ENCODE measurements at places on chromosomes 2 and 18.
A peak's percentile ranks its signal among the peaks of the same experiment; 100 is the strongest.

DNA sequence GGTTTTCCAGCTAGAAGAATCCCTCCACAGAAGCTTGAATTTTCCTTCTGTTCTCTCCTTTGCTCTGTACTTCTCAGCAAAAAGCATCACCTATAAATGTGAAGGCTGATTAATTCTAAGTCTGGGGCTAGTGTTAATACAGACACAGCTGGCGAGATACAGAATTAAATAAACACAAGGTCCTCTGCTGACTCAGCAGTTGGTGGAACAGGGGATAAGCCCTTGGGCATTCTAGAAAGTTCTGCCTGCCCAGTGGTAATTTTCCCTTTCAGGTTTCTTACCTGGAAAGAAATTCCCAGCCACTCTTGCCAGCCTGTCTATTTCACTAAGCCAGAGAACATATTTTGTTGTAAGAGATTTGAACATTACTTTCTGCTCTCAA, 175.3 kb upstream of the MSH6 start:
- DNase-seq: no peak

DNA sequence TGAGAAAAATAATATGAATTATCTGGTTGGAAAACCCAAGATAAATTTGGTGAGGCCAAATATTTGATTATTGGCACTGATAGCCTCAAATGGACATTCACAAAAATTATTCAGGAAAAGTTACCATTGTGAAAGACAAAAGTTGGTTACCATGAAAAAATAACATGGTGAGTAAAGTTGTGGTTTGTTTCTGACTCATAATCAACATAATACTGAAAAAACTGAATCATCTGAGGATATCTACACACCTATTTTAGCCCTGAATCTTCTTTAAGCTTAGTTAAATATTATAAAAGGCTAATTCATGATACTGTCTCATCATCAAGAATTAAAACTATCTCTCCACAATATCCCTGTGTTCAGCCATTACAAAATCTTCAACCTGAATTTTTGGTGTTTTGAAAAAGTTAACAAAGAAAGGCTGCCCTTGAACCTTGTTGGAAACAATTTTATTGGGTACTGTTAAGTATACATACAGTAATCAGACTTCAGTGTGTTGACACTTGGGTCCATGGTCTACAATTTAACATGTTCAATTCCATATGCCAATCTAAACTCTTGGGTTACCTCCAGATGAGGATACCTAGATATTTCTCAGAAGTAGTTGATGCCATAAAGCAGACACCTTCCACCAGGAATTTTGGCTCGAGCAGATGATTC, 607.5 kb upstream of the SLC39A10 start:
- DNase-seq: no peak

DNA sequence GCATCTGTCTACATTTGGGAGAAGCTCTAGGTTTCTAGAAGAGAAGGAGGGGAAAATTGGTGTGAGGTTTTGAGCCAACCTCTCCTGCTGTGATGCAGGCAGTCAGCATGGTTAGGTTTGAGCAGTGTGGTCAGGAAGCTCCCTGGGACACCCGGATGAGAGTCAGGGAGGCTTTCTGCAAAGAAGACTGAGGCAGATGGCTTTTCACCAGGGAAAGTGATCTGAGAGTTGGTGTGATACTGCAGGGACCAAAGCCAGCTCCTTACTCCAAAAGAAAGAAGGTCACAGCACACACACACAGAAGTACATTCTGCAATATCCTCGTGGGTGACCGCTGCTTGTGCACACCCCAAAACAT, 75.8 kb upstream of the BCL11A start:
- no peak for DNase-seq

- DNase-seq: no peak
Measured at GRCh38 chr2:38702413-38702812, 36.5 kb downstream of the GALM start.

DNA sequence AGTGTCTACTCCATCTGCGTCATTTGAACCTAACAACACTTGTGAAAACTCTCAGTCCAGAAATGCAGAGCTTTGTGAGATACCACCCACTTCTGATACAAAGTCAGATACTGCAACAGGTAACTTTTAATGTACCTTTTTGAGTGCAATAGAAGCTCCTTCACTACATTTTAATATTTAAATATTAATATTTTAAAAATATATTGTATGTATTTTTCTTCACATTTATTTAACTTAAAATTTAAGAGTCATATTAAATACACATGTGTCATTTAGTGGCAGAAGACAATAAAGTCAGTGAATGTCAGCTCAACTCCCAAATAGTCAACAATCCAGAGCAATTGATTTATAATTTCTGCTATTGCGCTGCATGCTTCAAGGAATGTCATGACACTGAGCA, 13.9 kb downstream of the UBXN4 start:
- no peak for DNase-seq

GRCh38 chr2:223465793-223466192, 136.4 kb downstream of the SCG2 start:
- no peak for DNase-seq

DNA sequence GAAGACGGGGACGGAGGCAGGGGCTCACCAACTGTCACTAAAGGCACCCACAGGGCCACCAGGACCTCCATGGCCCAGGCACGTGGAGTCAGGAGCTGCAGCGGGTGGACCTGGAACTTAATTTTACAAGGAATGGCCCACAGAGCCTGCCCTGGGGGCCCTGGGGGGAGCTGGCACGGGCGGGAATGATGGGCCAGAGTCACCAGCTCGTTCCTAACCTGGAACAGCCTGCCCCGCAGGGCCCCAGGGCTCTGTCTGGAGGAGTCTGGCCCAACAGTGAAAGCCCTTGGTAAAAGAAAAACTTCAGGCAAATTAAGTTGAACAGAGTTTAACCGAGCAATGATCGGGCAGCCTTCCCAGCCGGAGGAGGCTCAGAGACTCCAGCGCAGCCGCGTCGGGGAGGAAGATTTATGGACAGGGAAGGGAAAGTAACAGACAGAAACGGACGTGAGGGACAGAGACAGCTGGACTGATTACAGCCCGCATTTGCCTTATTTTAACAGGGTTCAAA, 118.4 kb upstream of the TMEM18 start:
- DNase-seq: no peak

GRCh38 chr2:62287899-62288880, 92.3 kb downstream of the B3GNT2 start:
- DNase-seq: no peak

DNA sequence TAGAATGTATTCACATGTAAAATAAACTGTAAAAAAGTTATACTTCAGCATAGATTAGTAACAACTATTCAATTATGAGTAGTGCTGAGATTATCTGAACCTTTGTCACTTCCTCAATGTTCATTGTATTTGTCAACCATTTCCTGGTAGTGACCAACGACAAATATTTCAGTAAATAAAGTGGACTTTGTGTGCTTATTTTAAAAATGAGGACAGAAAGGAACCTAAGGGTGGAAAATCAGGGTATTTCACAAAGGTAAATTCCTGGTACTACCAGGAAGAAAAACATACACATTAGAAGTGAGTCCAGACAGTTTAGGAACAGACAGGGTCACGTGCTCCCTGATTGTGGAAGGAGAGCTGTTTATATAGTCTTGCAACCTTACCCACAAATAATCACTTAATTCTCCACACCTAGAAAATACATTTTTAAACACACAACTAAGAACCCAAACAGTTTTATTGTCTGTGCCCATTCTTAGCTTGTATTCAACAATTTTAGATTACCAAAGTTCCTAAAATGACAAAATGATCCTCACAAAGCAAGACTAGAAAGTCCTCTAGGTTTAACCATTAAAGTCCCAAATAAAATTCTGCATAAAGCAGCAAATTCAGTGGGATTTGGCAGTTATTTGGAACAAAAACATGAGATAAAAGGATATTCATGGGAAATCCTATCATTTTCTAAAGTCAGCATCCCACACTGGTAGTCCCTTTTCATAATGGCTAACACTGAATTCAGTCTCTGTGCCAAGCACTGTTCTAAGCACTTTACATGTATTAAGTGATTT, 28.2 kb downstream of the PELI1 start:
- no peak for DNase-seq

DNA sequence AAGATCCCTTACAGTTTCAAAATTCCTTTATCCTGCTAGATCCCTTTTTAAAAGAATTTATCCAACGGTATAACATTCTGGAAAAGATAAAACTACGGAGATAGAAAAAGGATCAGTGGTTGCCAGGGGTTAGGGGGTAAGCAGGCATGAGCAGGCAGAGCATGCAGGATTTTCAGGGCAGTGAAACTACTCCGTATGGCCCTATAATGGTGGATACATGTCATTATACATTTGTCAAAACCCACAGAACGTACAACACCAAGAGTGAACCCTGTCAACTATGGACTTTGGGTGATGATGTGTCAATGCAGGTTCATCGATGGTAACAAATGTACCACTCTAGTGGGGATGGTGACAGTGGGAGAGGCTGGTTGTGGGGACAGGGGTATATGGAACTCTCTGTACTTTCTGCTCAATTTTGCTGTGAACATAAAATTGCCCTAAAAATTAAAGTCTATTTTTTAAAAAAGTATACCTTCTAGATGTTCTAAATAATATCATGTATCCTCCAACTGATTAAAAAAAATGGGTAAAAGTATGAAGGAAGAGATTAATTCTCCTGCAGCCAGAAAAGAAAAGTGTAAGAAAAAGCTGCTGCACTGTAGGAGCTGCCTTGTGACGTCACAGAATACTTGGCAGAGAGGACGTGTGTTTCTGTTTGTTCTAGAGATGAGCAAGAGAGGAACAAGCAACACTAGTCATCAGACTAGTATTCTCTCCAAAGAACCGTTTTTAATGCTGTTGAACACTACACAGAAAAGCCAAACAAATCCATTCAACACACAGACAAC, 23.6 kb downstream of the ANKRD44 start:
- peak; percentile 51 for DNase-seq

DNA sequence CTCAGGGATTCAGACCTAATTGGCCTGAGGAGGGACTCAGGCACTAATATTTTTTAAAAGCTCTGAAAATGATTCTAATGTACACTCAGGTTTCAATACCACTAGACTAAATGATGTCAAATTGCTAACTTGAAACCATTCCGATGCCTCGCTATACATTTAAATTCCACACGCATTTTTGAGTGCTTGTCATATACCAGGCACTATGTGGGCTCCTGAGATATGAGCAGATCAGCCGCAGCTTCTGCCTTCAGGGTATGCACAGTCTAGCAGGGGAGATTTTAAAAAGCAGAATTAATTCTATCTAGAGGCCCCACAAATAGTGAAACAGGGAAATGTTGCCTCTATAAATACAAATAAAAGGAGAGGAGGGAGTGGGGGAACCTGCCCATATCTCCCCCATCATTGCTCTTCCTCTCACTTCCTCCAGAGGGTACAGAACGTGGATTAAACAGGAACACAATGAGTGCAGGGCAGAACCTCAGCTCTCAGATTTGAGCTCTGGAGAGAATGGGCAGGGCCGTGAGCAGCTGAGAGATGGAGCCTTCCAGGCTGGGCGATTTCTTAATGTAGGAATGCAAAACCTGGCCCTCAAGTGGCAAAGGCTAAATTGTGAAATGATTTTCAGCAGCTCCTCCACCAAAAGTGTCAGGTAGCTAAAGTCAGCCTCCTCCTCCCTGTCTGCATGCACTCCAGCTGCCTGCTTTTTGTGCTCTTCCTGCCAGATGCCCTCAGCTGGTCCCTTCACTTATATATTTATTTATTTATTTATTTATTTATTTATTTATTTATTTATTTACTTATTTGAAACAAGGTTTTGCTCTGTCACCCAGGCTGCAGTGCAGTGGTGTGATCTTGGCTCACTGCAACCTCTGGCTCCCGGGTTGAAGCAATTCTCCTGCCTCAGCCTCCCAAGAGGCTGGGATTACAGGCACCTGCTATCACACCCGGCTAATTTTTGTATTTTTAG, 24.6 kb upstream of the LBH start:
- no peak for DNase-seq

- no peak for DNase-seq
Measured at GRCh38 chr18:36309436-36310391, 12.2 kb downstream of the FHOD3 start.

DNA sequence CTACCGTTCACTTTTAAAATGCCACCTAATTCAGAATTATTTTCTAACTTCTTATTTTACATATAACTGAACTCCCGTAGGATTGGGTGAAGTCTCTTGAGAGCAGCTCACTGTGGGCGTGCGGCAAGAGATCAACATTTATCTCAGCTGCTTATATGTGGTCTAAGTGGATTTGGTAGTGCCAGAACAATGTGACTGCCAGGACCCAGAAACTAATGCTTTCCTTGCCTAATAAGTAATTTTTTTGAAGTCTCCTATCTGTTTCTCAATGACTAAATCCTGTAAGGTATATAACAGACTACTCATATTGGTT, 11.2 kb upstream of the NFE2L2 start:
- no peak for DNase-seq

GRCh38 chr18:38944446-38945024, 1378.9 kb upstream of the CELF4 start:
- DNase-seq: no peak

DNA sequence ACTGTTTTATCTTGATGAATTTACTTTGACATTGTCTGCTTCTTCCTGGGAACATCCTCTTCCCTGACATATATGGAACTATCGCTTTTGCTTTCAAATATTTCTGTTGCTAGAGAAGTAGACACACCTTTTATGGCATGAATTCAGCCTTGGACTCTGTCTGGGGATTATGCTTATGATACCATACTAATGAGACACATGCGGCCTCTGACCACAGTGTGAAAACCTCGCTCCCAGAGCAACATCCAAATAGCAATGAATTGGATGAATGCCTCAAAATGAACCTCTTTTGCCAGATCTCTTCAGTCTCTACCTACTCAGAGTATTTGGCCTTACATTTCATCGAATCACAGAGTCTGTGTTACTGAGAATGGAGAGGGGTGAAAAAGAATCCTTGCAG, 70.9 kb downstream of the PIEZO2 start:
- DNase-seq: no peak

GRCh38 chr2:127107622-127107999, 657 bp upstream of the BIN1 start:
- no peak for DNase-seq

GRCh38 chr2:240629619-240629967, 4.3 kb downstream of the GPR35 start:
- DNase-seq: no peak

DNA sequence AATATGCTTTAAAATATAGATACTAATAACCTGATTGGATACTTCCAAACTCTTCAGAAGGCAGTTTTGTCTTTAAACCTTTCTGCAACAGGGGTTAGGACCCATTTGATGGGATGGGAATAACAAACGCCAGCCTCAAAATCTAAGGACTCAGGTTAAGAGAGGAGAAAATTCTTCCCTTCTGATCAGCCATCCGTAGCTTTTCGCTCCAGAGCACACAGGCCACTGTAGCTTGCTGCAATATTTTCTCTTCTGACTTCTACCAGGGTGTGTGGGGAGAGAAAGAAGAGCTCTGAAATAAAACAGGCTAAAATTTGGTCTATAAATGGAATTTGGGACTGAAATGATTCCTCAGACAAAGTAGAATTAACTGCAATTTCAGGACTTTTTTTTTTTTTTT, 95.1 kb downstream of the ALPK2 start:
- no peak for DNase-seq

Data from stimulated activated CD4-positive, alpha-beta T cell treated with anti-CD3 and anti-CD28 coated beads, Interleukin-2, amount 100 ng/mL, for 4 hours (primary cell).